A549 treated with DMSO at 1 μM for 4 hours (cell line): ENCODE measurements at places on chromosomes 2 and 18. TPM values are rescaled to one million over a fixed set of nuclear protein-coding genes. Genes with fewer than 3 reads are reported as not detected.

Gene CAPN14
- total RNA-seq, result 0.03 to 0.07 TPM (median 0.05 TPM) in 4 of 5 replicates, not detected in the other

Gene MC4R
- total RNA-seq, result 0.08 TPM in 1 of 5 replicates, not detected in the others

Gene EPAS1
- total RNA-seq, result 97.2 to 112 TPM (median 110 TPM) in 5 replicates

Gene CFC1
- not detected in 5 replicates for total RNA-seq

Gene SLC30A3
- 3.2 to 4.9 TPM (median 3.7 TPM) in 5 replicates for total RNA-seq

Gene SP140
- 0.16 to 0.24 TPM (median 0.19 TPM) in 4 of 5 replicates, not detected in the other for total RNA-seq
